Activated CD4-positive, alpha-beta T cell treated with anti-CD3 and anti-CD28 coated beads for 1 hour (primary cell): ENCODE measurements at places on chromosomes 3 and 15.

DNA sequence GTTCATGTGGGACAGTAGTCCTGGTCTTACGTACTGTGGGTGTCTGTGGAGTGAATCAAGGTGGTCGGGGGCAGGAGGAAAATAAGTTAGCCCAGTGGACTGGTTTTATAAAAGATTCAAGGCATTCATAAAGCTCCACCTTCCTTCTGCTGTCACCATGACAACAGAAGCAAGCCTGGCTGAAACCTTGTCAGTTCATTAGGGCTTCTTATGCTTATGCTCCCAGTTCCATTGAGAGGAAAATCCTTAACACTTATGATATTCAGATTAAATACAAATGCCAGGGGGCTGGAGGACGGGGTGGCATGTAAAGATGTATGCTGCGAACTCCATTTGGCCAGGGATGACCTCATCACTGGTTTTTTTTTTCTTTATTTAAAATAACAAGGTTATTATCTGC lies 283.1 kb upstream of the ATP10A start:
- DNase-seq: no peak

- DNase-seq: no peak
These were observed 316.9 kb upstream of the UMPS start for GRCh38 chr3:124413393-124413792.

DNA sequence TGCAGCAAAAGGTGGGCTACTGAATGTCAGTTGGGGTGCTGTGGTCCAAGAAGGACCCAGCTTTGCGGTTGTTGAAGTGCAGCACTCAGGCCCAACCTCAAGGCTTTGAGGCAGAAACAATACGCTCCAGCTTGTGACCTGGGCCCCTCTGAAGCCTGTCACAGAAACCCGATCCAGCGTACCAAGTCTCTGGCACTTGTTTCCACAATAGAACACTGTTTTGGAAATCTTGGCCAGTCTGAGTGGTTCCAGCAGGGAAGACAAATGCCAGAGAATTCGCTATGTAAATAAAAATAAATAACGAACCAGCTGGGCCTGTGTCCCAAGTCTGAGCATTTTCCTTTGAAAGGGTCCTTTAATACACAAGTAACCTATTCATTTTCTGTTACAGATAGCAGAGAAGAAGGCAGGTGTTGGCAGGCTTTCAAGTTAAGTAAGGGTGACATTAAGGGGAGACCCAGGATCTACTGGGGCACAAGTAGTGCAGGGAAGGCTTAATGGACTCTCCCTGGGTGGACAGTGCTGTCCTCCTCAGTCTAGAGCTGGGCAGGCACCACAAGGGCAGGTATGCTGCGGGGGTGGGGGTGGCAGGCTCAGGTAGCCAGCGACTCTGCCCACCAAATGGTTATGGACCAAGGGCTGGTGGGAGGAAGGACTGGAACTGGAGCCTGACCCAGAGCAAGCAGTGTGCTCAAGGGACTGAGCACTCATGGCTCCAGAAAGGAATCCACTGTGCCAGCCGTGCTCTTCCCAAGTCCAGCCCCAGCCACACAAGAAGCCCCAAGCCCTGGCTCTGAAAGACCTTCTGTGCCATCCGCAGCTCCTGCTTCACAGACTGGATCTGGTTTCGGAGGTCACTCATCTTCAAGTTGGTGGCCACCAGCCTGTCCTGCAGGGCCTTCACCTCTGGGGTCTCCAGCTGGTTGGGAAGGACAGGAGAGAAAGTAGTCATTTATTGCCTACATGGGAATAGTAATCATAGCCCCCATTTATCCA lies 26.3 kb downstream of the CCDC13 start:
- no peak for DNase-seq

- DNase-seq: no peak
These were observed 47.9 kb downstream of the PIK3CA start for GRCh38 chr3:179196098-179196497.

DNA sequence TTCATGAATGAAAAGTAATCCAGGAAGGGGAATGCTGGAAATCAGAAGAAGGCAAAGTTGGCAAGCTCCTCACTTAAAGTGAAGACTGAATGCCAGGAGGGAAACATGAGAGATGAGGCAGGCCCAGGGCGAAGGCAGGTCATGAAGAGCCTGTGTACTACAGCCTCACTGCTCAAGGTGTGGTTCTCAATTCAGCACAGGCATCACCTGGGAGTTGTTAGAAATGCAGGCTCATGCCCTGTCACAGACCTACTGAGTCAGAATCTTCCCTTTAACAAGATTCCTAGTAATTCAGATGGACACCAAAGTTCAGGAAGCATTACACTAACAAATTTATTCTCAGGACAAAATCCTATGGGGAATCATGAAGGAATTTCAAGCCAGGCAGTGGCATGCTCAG lies 14.2 kb downstream of the MYO5A start:
- DNase-seq: no peak

DNA sequence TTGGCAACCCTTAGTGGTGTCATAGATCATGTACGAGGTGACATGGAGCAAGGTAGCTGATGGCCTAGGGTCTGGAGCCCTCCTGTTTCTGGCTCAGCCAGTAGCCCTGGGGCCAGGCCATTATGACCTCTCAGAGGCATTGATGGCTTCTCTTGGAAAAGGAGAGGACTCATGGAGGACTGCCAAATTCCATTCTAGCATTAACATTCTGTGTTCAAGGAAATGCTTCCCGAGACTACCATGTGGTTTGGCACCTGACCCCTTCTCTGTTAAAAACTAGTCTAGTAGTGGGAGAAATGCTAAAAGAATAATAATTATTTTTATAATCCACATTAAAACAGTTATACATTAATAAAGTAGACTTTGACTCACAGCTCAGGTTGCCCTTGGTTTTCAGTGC lies 40.2 kb upstream of the ADAMTSL3 start:
- DNase-seq: no peak

GRCh38 chr15:99105514-99106341 lies 848 bp downstream of the SYNM start:
- no peak for DNase-seq

GRCh38 chr3:188352196-188352927 lies 198.4 kb downstream of the LPP start:
- no peak for DNase-seq

DNA sequence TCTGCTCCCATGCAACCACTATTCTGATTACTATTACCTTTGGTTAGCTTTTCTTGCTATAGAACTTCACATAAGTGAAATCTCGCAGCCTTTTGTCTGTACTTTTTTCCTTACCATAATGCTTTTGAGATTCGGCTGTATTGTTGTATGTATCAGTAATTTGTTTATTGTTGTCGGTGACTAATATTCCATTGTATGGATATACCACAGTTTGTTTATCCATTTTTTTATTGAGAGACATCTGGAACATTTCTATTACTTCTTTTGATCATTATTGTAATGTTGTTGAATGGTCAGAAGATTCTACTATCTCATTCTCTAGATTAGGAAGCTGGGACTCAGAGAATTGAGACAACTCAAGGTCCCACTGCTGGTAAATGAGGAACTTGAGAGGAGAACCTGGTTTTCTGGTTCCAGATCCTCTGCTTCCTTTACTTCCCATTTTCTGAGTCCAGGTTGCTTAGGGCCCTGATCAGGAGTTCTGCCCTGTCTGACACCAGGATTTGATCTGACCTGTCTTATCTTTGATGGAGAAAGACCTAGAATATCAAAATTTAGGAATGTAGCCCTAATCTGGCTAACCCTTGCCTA lies 18.2 kb upstream of the SPTSSB start:
- DNase-seq: no peak
